Hematopoietic multipotent progenitor cell treated with erythropoietin and hydrocortisone succinate and interleukin-3 and kit ligand, for 6 days (in vitro differentiated cells): ENCODE measurements at places on chromosomes 5 and 9.
A peak's percentile ranks its signal among the peaks of the same experiment; 100 is the strongest.

- no peak for DNase-seq
These were observed 211.2 kb downstream of the GOLPH3 start for GRCh38 chr5:31962871-31963307.

GRCh38 chr9:124594673-124595072, 87.5 kb upstream of the NR5A1 start:
- no peak for DNase-seq

DNA sequence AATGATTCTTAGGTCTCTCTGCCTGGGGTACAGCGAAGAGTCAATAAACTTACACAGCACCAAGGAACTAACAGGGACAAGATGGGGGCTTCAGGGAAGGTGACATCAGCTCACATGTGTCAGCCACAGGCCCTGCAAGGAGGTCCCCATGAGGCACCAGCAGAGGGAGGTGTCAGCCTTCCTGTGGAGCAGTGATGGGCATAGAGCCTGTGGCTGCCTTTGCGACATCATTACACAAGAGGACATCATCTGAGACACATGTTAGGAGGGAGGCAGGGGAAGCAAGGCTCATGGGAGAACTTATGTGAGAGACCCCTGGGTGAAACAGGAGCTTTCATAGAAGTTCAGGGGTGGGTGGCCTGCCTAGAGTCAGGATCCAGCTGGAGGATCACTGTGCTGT, 389.6 kb downstream of the SEMA5A start:
- peak; percentile 36 for DNase-seq

DNA sequence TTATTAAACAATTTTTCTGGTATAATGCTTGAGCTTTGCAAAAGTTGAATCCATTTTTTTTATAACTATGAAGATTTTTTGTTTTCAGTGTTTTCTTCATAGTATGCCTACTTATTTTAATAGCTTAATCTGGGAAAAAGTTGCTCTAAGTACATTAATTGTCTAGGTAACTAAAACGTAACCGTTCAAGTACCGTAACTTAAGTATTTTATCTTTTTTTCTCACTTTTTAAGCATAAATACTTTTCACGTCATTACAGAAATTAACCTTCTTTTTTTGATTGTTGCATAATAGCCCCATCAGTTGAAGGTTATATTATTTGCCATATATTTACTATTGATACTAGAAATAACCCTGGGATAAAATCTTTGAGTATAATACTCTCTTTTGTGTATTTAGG, 15.2 kb downstream of the TNPO1 start:
- no peak for DNase-seq

DNA sequence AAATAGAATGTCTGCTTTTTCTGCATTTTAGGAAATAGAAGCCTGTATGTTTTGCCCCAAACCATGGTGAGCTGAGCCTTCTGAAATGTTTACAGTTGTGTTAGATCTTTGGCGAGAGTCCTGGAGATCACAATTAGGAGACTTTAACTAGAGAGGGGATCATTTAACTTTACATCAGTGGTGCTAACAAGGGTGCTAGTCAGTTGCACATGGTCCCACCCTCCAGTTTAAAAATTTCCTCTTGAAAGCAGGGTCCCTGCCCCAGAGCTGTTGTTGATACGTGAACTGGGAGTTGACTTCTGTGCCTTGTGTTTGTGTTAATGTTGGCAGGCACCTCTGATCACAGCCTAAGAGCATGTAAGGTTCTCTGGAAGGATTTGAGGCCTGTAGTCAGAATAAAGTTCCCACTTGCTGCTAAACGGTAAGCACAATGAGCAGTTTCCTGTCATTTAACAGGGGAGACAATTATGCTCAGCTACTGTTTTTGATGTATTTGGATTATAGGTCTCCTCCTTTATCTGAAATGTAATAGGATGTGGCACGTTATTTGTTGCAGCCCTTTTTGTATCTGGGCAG, 43.7 kb downstream of the RASGRF2 start:
- DNase-seq: no peak

GRCh38 chr5:142386137-142387023, 61.6 kb upstream of the SPRY4 start:
- peak; percentile 28 for DNase-seq

- no peak for DNase-seq
These were observed 81.4 kb upstream of the PIK3R1 start for GRCh38 chr5:68134033-68134668.

DNA sequence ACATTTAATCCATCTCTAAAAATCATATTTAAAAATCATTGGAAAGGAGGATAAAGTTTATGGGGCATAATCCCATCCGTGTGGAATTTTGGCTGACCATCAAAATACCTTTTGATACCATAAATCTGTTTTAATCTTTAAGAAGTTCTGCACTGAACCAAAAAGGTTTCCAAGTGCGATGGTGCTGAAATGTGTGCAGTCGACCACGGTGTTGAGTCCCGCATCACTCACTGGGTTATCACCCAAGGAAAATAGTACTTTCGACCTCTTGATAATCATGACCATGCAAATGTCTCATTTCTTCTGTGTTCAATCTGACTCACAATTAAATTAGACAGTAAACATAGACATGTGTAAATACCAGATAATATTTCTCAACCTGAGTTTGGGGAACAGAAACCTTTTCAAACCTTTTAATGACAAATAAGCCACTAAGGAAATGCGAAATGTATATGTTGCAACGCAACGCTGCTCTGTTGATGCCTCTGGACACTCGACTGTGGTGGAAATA, 62.0 kb upstream of the CDH6 start:
- no peak for DNase-seq

DNA sequence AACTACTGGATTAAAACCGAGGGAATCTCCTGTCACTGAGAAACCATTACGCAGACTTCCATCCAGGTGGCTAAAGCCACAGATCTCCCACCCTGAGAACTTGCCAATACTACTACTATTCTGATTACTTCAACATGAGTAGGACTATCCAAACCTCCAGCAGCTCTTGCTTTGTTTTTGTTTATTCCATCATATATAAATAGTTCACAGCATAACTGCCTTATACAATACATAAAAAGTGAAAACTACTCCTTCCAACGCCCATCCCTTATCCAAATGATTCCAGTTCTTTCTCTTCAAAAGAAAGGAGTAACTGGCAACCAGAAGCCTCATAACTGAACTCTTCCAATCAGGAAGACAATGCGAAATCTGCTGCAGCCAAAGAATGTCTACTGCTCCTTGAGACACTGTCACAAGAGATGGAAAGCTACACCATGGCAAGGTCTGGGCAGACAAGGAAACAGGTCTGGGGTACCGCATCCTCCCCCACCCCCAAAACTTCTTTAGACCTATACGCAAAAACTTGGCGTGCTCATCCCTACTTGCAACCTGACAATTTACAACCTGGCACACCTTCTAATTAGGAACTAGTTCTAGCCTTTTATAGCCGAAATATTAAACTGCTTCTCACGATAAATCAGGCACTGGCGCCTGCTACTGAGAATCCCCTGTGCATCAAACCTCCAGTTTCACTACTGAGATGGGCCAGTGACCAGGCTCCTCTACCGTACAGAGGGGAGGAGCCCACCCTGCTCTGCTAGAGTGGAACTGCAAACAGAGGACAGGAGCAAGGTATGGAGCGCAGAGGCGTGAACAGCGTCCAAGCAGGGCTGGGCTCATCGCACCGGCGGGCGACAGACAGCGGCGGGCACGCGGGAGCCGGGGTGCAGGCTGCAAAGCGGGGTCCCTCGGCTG, 986 bp downstream of the PLPP1 start:
- DNase-seq: peak; percentile 30

DNA sequence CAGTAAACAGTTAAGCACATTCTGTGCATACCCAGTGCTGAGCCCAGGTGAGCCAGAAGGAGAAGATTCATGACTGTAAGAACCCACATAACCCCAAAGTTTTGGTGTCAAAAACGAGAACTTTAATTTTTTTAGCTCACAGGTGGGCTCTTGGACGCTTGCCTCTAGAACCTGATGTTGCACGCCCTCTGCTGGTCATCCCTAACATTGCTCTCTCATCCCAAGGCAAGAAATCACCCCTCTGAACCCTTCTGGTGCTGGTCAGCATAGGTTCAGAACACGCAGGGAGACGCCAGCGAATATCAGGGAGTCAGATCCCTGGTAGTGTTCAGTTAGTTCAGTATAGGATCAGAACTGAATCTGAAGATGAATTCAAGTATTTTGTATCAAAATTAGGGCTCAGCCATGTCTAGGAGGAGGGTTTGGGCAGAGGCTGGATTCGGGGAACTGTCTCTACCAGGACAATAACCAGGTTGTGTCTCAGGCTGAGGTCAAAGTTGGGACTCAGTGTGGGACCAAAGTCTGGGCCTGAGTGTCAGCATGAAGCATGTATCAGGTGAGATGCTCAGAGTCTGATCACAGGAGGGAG, 4.1 kb upstream of the DNAJB5 start:
- DNase-seq: peak; percentile 77

GRCh38 chr5:27773166-27773565, 734.8 kb upstream of the CDH9 start:
- DNase-seq: no peak

DNA sequence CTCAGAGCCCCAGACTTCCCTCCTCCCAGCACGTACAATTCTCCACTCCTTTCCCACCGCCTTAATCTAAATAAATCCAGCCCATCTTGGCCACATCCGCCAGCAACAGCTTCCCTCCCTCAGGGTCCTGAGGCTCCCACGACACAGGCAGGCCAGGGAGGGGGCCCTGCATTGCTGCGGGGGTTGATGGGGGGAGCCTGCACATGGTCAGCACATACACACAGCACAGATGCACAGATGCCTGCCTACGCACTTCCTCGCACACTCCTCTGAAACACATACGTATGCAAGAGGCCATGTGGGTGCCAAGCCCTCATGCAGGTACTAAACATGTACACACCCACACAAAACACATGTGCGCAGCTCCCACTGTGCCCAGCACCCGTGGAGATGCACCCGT, 14.8 kb downstream of the PDGFRB start:
- DNase-seq: no peak

GRCh38 chr5:140548791-140549190, 1.3 kb downstream of the EIF4EBP3 start:
- DNase-seq: no peak

- DNase-seq: peak; percentile 43
These were observed 48.0 kb upstream of the LRRC19 start for GRCh38 chr9:27053369-27054022.

DNA sequence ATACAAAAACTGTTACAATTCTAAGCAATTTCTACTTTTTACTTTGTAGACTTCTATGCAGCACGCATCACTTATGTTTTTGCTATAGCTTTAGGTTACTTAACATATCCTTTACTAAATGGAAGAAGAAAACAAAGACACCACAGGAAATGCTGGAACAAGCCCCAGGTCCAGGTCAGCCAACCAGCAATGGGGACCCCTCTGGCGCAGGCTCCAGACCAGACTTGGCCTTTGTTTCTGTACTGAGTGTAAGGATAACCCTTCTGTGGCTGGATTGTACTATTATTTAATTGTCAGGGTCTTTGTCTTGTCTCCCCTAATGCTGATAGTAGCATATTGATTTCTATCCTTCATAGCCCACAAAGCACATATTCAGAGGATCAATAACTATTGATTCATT, 4.2 kb downstream of the SEMA4D start:
- DNase-seq: no peak
